Renal cortex interstitium (tissue), 15 donors: ENCODE measurements at places on chromosomes 3 and 15. TPM values are rescaled to one million over a fixed set of nuclear protein-coding genes. Genes with fewer than 3 reads are reported as not detected.
A peak's percentile ranks its signal among the peaks of the same experiment; 100 is the strongest.

Gene MCF2L2
- 0.62 TPM for polyA plus RNA-seq

Gene WNT5A
- polyA plus RNA-seq = 31.6 TPM

Gene MYRIP
- 2.3 TPM for polyA plus RNA-seq

Gene IRAK2
- 0.61 TPM for polyA plus RNA-seq

DNA sequence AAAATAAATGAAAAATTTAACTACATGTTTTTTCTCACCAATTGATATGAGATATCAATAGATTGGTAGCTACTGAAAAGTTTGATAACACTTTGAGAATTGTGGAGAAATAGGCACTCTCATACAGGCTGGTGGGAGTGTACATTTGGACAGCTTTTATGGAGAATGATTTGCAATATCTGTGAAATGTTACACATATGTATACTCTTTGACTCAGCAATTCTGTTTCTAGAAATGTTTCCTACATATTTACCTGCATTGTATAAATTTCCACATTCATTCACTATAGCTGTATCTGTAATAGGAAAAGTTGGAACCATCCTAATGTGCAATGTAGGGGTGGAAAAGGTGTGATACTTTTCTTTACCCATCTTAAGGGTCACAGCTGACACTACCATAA is 1.9 kb upstream of the KIF23 start:
- no peak for DNase-seq

DNA sequence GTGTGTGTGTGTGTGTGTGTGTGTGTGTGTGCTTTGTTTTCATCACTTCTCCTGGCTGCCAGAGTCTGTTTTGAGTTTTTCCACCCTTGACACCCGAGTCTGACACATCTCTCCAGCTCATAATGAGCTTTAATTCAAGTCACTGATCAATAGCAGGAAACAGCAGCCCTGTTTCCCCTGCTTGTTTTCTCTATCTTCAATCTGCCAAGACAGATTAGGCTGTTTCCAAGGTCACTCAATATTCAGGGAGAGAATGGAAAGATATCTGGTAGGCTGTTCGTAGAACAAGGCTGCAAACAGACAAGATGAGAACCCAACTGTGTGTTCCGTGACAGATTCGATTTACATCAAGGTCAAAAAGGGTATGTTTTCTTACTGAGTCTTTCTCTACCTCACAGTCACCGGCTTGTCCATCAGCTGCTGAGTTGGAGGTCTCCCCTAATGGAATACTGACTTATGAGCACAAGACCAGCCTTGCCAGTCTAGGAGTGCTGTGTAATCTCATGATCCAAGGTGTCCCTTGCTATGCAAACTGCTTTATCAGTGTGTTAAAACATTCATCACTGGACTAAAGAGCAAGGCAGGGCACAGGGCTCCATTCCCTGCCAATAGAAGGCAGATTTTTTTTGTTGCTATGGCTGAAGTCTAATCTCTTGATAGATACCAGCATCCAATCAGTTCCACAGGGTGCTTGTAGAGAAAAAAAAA is 187.9 kb upstream of the LMCD1 start:
- no peak for DNase-seq

GRCh38 chr3:117750674-117751269 is 1041.2 kb downstream of the TUSC7 start:
- DNase-seq = no peak

DNA sequence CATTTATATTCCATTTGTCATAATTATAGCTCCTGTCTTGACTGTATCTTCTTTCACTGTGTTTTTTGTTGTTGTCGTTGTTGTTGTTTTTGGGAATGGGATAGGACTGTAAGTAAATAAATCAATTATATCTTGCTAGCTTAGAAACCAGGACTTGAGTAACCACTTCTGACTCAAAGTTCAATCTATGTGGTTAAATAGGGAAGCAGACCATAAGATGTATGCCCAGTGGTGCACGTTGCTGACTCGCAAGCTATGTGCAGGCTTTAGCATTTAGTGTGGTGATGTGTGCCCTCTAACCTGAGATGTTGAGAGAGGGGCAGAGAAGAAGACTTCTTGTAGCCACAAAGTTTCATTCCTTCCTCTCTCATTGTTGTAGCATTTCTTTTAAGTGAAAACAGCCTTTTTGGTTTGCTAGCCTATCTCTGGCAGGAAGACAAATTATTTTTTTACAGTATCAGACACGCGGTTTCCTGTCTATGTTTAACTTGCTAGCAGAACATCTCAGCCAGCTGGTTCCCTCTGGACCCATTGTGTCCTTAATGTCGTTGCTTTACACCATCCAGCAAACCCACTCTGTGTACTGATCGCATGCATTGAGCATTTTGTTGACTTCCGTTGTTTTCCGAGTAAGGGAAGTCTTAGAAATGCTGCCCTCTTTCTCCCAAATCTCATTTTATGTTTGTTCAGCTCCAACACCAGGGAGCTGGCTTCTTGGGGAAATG is 52.1 kb downstream of the TGFBR2 start:
- no peak for DNase-seq

Gene GOLGA8J
- 0.32 TPM for polyA plus RNA-seq

Gene PLA2G4D
- polyA plus RNA-seq = 0.08 TPM

- no peak for DNase-seq
Measured at GRCh38 chr3:13263770-13264467, 156.2 kb downstream of the NUP210 start.

DNA sequence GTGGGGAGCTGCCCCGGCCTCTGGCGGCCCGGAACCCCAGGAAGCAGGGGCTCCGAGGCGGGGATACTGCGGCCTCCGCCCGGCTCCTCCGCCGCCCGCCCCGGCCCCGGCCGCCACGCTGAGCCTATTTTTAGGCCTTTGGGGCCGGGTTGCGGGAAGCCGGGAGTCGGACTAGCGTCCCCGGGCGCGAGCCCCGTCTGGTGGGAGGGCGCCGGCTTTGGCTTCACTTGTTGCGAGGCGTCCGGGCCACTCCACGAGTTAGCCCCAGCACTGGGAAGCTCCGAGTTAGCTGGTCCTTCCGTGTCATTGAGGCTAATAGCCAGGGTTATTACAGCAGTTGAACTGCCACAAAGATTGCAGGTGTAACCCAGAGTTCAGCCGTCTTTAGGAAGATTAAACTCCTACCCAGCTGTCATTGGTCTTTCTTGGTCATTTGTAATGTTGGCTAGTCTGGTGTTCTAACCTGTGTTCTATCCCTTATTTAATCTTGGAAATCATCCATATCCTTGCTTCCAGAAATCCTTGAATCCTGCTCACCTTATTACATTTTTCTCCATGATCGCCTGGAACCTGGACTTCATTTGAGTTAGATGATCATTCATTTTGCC is 791 bp downstream of the GYG1 start:
- peak; percentile 20 for DNase-seq

Gene COL8A1
- 6.8 TPM for polyA plus RNA-seq

Gene TMCO5A
- not detected for polyA plus RNA-seq

Gene AMOTL2
- polyA plus RNA-seq = 87.0 TPM

- DNase-seq = no peak
Measured at GRCh38 chr15:69156736-69157381, 3.6 kb upstream of the GLCE start.

GRCh38 chr3:82596805-82597204 is 835.4 kb upstream of the GBE1 start:
- DNase-seq = no peak

Gene HTR3E
- polyA plus RNA-seq = not detected

Gene PARP15
- 0.32 TPM for polyA plus RNA-seq

DNA sequence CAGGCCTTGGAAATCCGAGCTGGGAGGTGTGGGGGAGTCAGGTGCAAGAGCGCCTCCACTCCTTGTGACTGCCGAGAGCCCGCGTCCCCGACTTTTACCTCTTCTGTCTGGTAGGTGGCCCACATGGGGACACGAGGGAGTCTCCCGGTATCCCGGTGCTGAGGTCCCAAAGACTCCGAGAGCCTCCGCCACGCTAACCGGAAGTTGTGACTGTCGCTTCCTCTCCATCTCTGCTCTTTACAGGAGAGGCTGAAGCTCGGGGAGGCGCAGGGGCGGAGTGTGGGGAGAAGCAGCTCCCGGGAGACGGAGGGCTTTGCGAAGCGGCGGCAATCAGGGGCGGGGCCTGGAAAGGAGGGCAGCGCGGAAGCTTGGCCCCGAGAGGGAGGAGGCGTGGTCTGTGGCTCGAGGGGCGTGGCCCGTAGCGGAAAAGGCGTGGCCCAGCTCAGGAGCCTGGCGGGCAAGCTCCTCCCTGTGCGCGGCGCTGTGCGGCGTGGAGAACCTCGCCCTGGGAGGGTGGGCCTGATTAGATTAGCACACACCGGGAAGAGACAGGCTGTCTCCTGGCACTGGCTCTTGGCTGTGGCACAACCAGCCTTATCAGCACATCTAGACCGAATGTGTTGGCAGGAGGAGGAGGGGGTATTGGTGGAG is 143.9 kb downstream of the GABRB3 start:
- DNase-seq = peak; percentile 12

DNA sequence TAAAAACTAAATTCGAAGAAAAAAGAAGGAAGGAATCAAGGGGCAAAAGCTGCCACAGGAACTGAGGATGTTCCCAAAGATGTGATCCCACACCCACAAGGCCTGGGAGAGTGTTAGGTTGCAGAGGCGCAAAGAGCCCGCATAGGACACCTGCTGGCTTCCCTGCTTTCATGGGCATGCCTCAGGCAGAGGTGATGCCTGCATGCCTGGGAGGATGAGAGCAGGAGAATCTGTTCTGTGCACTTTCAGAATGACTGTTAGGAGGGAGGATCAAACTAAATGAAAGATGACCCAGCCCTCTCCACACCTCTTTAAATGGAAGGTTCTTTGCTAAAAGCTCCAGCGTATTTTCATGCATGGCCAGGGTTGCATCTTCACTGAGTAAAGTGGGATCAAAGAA is 162.4 kb downstream of the PLCL2 start:
- no peak for DNase-seq

GRCh38 chr3:170740285-170740684 is 129.7 kb downstream of the RPL22L1 start:
- DNase-seq = no peak

- no peak for DNase-seq
Measured at GRCh38 chr3:127172781-127173515, 20.0 kb upstream of the PRR23E start.

- no peak for DNase-seq
Measured at GRCh38 chr3:13010780-13011572, 62.3 kb downstream of the IQSEC1 start.

DNA sequence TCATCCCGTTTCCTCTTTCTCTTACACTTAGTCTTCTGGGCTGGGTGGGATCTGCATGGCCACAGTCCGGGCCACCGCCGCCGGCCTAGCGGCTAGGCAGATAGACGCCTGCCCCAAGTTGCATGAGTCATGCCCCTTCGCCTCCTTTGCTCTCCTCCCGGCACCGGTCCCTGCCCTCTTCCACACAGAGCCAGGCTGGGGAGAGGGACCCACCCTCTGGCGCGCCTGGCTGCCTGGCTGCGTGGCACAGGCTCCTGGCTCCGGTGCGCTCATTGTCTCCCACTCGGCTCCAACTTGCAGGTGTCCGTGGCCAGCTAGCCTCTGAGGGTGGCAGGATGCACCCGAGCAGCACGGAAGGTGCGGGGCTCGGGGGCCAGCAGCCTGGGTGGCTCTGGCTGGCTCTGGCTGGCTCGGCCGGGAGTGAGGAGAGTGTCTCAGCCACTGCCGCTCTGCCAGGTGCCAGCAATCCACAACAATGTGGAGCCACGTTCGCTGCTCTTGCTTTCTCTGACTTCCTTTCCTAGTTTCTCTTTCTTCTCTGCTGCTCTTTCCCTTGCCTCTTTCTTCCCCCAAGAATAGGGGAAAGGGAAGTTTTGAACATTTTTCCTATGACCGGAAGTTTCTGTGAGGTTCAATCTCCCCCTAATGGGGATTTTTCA is 22.4 kb upstream of the MTHFS start:
- DNase-seq = no peak

- no peak for DNase-seq
Measured at GRCh38 chr15:92846741-92847140, 53.4 kb upstream of the CHD2 start.

Gene COL6A5
- 0.05 TPM for polyA plus RNA-seq

- no peak for DNase-seq
Measured at GRCh38 chr15:48766196-48766595, 44.7 kb downstream of the CEP152 start.

DNA sequence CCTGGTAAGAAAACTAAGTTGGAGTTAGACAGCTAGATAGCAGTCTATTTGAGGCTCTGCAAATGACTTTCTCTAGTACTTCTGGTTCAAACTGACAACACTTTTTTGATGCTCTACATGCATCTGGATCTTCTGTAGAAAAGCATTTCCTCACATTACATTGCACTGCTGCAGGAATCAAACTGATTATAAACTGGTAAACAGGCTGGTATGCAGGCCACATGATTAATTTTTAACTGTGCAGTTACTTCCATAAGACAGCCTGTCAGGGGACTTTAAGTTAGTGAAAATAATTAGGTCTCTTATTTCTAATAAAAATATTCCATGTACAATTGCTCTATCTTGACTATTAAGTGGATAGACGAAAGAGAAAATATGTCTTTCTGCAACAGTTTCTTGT is 550.0 kb upstream of the ALCAM start:
- no peak for DNase-seq

- no peak for DNase-seq
Measured at GRCh38 chr3:111311126-111311525, 230.9 kb upstream of the CD96 start.

DNA sequence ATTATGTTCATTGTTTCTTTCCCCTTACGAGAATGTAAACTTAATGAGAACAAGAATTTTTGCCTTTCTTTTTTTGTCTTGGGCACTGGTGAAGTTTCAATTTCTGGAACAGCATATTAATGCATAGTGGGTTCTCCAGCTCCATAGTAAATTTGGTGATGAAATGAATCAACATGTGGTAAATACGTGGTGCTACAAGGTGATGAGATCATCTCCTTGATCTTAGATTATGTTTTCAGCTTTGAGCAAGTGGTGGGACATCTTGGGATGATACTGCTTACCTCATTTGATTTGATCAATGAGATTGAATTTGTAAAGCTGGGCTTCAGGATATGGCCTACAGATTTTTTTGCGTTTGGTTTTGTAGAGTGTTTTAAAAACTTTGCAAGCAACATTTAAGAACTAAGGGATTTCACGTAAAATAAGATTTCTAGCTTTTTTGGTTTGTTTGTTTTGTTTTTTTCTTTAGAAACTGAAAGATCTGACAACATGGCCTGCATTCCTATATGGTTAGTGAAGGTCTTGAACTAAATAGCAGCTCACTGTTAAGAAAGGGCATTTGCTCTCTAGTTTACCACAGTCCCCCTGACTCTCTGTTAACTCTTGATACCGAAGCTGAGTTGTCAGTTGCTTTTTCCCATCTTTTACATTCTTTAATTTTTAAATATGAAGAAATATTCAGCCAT is 45.6 kb downstream of the FNDC3B start:
- DNase-seq = no peak

Gene TMEM108
- polyA plus RNA-seq = 2.0 TPM
